ENCODE measurements at places on chromosomes 2 and 18.

- DNase-seq = no peak
Observed at GRCh38 chr18:12645254-12645653, 12.7 kb downstream of the SPIRE1 start.

DNA sequence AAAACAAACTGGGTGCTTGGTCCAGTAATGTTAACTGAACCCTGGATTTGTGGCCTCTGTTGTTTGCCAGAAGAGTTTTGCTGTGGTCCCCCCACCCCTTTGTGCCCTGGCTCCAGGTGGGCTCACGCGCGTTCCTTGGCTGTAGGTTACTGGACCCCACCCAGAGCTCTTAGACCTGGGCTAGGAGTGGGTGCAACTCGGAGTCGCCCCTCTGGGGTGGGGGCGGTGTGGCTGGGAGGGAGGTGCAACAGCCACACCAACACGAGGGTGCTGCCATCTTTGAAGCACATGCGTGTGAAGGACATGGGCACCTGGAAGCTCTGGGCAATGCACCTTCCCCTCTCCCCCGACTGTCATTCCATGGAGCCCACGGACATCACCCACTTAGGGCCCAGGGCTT is 92.7 kb downstream of the USP40 start:
- DNase-seq = no peak

DNA sequence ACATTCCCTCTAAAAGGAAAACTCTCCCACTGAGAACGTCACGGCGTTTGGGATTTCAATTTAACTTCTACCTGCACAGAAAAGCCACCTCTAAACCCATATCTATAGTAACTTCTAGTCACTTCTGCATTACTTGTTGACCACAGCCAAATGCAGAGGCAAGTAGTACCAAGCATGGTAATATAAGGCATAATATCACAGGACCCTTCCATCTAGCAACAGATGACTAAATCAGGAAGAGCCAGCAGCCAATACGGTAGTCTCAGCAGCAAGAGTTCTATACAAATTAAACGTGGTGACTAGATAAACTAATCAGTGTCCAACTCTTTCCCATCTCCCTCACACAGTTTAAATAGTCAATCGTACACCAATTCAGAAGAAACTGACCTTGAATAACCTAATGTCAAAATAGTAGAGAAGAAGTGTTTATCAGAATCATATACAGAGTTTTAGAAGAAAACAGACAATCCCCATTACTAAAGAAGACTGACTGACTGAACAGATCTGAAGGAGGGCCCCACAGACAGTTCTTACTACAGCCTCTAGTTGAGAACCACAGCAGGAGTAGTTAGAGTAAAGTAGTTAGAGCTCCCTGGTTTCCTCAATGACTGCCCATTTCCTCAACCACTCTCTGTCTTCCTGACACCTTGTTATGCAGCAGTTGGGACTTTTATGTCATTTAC is 30.0 kb downstream of the MEMO1 start:
- DNase-seq = no peak

- no peak for DNase-seq
Observed at GRCh38 chr2:224210286-224211180, 171.4 kb upstream of the SERPINE2 start.

DNA sequence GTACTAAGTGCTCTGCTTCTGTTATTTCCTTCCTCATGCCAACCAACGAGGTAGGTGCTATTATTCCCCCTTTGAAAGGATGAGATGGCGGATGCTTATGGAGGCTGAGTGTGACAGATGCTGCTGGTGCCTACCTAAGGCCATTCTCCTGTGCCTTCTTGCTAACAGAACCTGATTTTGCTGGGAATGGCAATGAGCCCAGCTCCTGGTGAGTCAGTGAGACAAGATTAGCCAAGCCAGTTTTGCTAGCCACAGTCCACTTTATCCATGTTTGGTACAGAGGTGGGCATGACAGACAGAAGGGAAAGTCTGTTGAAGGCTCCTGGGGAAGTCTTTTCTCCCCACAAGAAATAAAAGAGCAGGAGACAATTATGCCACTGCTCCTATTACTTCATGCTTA is 43.7 kb upstream of the TMEM163 start:
- DNase-seq = no peak

GRCh38 chr2:583666-584065 is 93.5 kb downstream of the TMEM18 start:
- DNase-seq = no peak

- no peak for DNase-seq
Observed at GRCh38 chr2:220783671-220784070, 788.4 kb downstream of the EPHA4 start.

- no peak for DNase-seq
Observed at GRCh38 chr2:183948861-183949260, 649.5 kb upstream of the ZNF804A start.

- DNase-seq = no peak
Observed at GRCh38 chr2:113257516-113258264, 21.0 kb downstream of the PAX8 start.

GRCh38 chr2:207952564-207953345 is 72.6 kb downstream of the PLEKHM3 start:
- DNase-seq = no peak

DNA sequence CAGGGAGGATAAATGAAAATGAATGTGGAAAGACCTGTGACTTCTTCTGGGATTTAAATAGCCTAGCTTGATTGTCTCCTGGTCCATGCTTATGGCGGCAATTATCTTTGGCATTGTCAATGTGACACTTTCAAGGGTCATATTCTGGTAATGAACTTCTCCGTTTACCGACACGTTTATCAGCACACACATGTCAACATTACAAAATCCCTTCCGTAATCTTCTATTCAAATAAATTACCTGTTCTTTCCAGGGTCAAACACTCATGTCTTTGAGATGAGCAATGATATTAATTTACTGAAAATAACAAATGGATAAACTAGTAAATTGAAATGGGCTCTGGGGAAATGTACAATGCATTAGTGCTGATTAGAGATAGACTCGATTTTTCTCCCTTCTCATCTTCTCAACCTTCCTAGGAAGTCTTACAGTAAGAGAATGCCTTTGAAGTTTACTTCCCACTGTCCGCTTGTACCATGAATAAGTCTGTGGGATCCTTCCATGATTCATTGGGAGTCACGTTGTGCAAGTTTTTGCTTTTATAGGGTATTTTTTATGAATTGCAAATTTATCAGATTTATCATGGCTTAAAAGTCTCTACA is 646.3 kb upstream of the LRATD1 start:
- DNase-seq = no peak

GRCh38 chr18:6221602-6222014 is 193.1 kb downstream of the L3MBTL4 start:
- no peak for DNase-seq

DNA sequence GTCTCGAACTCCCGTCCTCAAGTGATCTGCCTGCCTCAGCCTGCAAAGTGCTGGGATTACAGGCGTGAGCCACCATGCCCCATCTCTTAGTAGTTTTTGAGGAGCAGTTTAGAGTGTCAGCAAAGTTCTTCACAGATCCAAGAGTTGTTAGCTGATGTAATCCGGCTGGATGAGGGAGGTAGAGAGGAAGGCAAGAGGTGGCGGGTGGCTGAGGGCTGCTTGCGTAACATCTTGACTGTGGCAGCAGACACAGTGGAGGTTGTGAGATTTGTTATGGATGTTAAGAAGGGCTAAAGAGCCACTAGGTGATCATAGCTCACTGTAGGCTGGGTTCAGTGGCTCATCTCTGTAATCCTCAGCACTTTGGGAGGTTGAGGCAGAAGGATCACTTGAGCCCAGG is 19.5 kb upstream of the FAM136A start:
- DNase-seq = no peak

DNA sequence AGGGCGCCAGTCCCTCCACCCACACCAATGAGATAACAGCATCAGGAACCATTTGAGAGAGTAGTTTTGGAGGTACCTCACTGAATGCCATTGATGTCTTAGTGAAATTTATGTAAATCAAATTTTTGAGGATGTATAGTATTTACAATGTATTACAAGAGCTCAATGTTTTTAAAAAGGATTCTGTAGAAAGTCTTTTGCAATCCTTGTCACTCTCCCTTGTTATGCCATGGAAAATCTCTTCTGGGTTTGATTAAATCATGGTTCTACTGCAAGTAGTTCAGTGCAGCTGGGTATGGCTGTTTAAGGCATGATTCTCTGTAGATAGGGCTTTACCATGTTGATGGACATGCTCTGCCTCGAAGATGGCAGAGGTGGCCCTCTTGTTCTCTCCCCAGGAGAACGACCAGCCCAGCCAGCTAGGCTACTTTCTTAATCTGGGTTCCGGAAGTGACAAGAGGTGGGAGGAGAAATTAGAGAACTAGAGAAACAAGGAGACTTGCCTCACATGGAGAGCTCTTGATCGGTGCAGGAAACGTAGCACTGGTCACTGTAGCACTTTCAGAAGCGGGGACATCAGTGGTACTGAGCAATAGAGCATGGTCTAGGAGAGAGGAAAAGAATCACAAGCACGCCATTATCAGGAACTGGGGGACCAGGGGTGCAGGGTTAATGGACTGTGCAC is 202.7 kb downstream of the CLIP4 start:
- DNase-seq = no peak

GRCh38 chr2:164061129-164061746 is 325.4 kb upstream of the FIGN start:
- DNase-seq = peak; percentile 24

GRCh38 chr2:61536180-61536571 is 2.0 kb downstream of the XPO1 start:
- DNase-seq = no peak

GRCh38 chr2:60512641-60513040 is 40.8 kb downstream of the BCL11A start:
- no peak for DNase-seq

DNA sequence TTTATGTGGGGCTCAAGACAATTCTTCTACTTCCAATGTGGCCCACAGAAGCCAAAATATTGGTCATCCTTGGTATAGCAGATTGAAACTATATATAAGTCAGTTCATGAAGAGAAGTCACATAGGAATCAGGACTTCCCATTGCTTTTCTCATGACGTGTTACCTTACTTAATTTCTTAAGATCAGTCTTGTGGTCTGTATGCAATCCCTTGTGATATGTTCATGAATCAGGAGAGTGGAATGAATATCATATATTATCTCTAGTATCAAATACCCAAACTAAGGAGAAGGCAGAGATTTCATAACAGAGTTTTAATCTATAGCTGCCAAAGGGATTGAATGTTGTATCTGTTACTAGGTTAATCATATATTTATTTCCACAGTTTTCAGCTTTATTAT is 1390.4 kb downstream of the SUCLG1 start:
- no peak for DNase-seq

DNA sequence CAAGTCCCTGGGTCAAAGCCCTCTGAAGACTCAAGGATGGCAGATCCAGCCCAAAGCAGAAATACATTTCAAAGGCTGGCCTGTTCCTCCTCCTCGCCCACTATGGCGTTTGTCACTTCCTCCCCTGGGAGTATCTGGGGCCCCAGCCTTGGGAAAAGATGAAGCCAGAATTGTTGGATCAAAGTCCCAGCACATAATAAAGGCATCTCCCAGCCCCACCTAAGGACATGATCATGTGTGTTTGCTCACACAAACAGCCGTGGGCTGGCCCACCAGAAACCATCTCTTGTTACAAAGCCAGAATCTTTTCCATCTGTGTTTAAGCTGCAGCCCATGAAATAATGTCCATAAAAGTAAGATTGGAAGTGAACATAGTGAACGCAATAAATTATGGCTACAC is 50.1 kb upstream of the HAAO start:
- DNase-seq = no peak

DNA sequence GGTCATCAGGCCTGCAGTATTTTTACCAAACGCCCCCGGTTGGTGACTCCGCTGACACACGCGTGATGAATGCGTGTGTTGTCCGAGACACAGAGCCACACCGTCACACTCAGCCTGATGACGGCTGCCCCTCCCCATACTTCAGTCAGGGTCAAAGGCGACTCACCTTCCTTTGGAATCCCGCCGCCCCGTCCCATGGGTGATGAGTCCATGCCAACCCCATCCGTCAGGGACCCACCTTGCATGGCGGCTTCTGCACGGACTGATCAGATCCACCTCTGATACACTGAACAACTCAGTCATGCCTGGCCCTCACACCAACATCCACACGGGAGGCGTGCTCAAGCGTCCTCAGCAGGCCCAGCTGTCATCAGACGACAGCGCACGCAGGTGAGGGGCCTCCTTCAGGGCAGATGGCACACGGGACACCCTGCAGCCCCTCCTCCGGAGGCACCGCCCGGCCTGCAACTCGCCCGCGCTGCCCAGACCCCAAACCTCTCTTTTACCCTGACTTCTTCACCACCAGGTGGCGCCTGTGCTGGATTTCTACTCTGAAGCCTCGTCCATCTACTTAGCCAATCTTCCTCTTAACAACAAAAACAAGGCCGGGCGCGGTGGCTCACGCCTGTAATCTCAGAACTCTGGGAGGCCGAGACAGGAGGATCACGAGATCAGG is 89.2 kb downstream of the ZNF516 start:
- DNase-seq = no peak

DNA sequence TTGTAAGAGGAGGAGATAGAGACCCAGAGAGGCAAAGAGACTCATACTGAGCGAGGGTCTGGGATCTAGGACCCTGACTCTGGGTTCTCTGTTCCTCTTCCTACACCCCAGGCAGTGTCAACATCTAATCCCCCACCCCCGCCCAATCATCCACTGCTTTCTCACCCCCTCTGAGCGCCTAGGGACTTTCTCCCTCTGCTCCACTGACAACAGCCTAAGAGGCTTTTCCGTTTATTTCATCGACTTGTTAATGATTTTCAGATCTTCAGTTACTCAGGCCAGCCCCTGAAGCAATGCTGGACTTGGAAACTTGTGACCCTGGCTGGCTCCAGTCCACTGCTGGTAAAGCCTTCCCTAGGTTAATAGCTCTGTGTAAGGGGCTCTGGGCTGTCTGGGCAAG is 65.1 kb downstream of the TFCP2L1 start:
- DNase-seq = no peak

DNA sequence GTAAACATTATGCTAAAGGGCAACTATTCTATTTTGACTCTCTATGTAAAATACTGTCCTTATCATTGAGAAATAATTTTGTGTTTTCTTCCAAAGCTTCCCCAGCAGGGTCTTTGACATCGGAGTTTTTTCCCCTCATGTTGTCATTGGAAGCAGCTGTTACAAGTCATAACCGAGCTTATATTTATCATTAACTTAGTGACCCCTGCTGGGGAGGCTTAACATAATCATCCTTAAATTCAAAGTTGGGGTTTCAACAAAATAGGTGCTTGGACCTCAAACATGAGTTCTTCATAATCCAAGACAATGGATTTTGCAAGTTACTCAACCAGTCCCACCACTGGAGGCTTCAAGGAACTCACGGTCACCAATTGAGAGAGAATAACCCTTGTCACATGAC is 330.9 kb downstream of the DCC start:
- DNase-seq = no peak

GRCh38 chr2:120556911-120557310 is 178.8 kb upstream of the GLI2 start:
- no peak for DNase-seq

- peak; percentile 10 for DNase-seq
Observed at GRCh38 chr2:55232863-55233657, 572 bp downstream of the RPS27A start.
